Testis (tissue), 5 donors: ENCODE measurements at places on chromosomes 3 and 15. TPM values are rescaled to one million over a fixed set of nuclear protein-coding genes. Genes with fewer than 3 reads are reported as not detected.

DNA sequence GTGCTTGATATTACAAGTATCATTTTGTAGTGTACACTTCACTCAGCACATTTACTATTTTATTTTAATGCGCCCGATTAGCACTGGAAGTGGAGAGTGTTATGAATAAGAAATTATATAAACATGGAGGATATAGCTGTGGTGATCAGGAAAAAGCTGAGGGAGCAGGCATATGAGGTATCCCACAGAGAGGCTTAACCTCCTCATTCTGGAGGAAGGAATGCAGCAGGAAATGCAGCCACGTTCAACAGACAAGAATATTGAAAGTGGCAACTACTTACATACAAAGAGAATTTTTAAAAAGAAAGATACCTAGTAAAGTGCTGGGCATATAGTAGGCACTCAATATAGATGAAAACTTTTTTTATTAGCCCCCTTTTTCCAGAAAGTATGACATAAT, 166.0 kb upstream of the SATB1 start:
- no peaks in the 10 kb centered on the region for H3K36me3 ChIP-seq
- H3K4me1 ChIP-seq, result no peaks in the 10 kb centered on the region
- no peak overlapping the region for H3K4me3 ChIP-seq
- no peaks in the 10 kb centered on the region for H3K27me3 ChIP-seq
- no peak overlapping the region for H3K27ac ChIP-seq

The TRIM42 gene
- 12.5 TPM for total RNA-seq

- no peak overlapping the region for H3K27ac ChIP-seq
- no peaks in the 10 kb centered on the region for H3K27me3 ChIP-seq
- H3K4me1 ChIP-seq, result peaks cover 9% of the 10 kb centered on the region
- no peaks in the 10 kb centered on the region for H3K36me3 ChIP-seq
- no peak overlapping the region for H3K4me3 ChIP-seq
These were observed 168.5 kb downstream of the FAM43A start for GRCh38 chr3:194854206-194854605.

GRCh38 chr3:18872466-18872865, 275.8 kb upstream of the KCNH8 start:
- H3K4me1 ChIP-seq, result no peaks in the 10 kb centered on the region
- H3K27ac ChIP-seq, result no peak overlapping the region
- H3K27me3 ChIP-seq, result no peaks in the 10 kb centered on the region
- no peak for DNase-seq
- H3K4me3 ChIP-seq, result no peak overlapping the region
- H3K36me3 ChIP-seq, result no peaks in the 10 kb centered on the region

The VIPR1 gene
- 4.6 TPM for total RNA-seq
